ENCODE measurements at places on chromosomes 2 and 18.

DNA sequence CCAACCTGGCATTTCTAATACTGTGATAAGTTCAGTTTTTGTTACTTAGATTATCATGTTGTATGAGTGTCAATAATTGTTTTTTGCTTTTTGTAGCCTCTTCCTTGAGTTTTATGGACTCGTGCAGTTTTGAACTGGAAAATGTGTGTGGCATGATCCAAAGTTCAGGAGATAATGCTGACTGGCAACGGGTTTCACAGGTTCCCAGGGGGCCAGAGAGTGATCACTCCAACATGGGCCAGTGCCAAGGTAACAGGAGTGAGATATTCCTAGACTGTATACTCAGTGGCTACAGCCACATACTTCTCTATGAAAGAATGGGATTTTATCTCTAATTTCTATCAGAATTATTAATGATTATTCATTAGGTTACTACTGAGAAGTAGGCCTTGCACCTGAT is 18.2 kb downstream of the MEP1B start:
- H3K4me3 ChIP-seq, result no peak overlapping the region
- H3K27ac ChIP-seq, result no peak overlapping the region
- no peaks in the 10 kb centered on the region for H3K36me3 ChIP-seq
- H3K4me1 ChIP-seq, result peaks cover 4% of the 10 kb centered on the region

GRCh38 chr2:15736396-15737180 is 144.9 kb downstream of the DDX1 start:
- H3K36me3 ChIP-seq, result no peaks in the 10 kb centered on the region
- no peak overlapping the region for H3K4me3 ChIP-seq
- H3K27ac ChIP-seq, result peak overlapping the region; percentile 91
- DNase-seq, result no peak
- peaks cover 31% of the 10 kb centered on the region for H3K4me1 ChIP-seq

DNA sequence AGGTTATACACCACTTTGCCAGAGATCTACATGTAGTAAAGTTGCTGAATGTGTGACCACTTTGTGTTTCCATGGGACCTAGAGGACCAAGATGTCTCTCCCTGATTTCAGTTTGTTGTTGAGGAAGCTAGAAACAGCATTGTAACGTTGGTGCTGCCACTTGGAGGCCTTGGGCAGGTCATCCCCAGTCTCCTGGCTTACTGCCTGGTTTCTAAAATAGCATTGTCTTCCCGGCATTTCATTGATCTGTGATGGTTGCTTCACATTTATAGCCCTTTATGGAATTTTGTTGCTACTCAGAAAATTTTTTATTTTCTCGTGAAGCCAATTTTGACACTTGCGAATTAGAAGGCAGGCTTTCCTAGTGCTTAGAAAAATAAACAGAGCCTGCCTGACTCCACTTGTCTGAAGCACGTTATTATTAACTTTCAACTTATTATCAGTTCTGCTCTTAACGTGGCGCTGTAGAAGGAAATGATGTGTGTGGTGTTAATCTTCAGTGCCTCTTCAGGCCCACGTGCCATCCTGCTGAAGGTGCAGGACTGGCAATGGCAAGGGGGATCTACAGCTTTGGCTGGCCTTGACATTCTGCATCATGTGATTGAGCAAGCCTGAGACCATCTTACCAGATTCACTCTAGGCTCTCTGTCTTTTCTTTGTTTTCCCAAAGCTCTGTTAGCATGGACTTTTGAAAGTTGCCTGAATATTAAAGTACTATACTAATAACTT is 59.9 kb downstream of the INPP4A start:
- H3K27me3 ChIP-seq, result peaks cover 7% of the 10 kb centered on the region
- no peak overlapping the region for H3K27ac ChIP-seq
- no peak overlapping the region for H3K4me3 ChIP-seq
- peaks cover 34% of the 10 kb centered on the region for H3K4me1 ChIP-seq
- no peaks in the 10 kb centered on the region for H3K36me3 ChIP-seq

GRCh38 chr2:221370076-221370856 is 201.8 kb downstream of the EPHA4 start:
- no peaks in the 10 kb centered on the region for H3K27me3 ChIP-seq
- no peak for DNase-seq
- no peak overlapping the region for H3K4me3 ChIP-seq
- H3K27ac ChIP-seq, result no peak overlapping the region
- H3K36me3 ChIP-seq, result no peaks in the 10 kb centered on the region

GRCh38 chr2:145408980-145409379 is 889.1 kb upstream of the ZEB2 start:
- H3K36me3 ChIP-seq, result no peaks in the 10 kb centered on the region
- DNase-seq, result no peak
- H3K4me3 ChIP-seq, result no peak overlapping the region
- no peaks in the 10 kb centered on the region for H3K27me3 ChIP-seq
- H3K27ac ChIP-seq, result no peak overlapping the region

DNA sequence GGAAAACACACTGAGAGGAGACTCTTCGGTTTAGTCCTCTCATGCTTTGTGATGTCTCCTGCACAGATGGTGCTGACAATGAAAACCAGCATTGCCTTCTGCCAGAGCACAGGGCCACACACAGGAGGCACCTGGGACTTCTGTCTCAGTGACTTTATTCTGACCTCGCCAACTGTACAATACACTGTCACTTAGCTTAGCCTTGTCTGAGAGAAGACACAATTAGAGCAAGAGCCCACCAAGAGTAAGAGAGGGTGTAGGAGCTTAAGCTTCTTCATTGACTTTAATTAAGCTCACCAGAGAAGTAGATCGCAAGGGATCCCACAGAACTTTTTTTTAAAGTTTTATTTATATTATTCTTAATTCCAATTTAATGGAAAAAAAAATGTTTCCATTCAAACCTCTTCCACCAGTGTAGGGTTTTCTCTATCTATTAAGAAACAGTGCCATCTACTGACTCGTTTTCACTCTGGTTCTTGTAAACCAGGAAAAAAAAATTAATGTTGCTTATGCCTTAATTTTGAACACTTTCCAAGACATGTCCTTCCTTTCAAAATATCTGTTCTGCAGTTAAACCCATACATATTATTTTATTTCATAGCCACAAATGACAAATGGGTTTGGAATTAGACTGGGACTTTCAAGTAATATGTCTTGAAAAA is 42.4 kb upstream of the DDX18 start:
- DNase-seq, result peak; percentile 45
- no peak overlapping the region for H3K4me3 ChIP-seq
- H3K4me1 ChIP-seq, result peaks cover 7% of the 10 kb centered on the region
- no peaks in the 10 kb centered on the region for H3K36me3 ChIP-seq
- H3K27me3 ChIP-seq, result no peaks in the 10 kb centered on the region

GRCh38 chr18:74266161-74266560 is 25.6 kb downstream of the CYB5A start:
- no peaks in the 10 kb centered on the region for H3K27me3 ChIP-seq
- no peak overlapping the region for H3K4me3 ChIP-seq
- H3K36me3 ChIP-seq, result no peaks in the 10 kb centered on the region
- DNase-seq, result no peak
- peaks cover 22% of the 10 kb centered on the region for H3K4me1 ChIP-seq
- no peak overlapping the region for H3K27ac ChIP-seq

DNA sequence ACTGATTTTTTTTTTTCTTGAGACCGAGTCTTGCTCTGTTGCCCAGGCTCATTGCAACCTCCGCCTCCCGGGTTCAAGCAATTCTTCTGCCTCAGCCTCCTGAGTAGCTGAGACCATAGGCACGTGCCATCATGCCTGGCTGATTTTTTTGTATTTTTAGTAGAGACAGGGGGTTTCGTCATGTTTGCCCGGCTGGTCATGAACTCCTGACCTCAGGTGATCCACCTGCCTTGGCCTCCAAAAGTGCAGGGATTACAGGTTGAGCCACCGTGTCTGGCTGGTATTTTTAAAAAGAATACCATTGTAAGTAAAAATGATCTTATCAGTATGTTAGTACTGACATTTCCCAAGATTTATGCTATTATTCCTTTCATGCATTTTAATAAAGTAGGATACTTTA is 105.7 kb downstream of the PIEZO2 start:
- no peak overlapping the region for H3K27ac ChIP-seq
- no peak overlapping the region for H3K4me3 ChIP-seq
- H3K27me3 ChIP-seq, result no peaks in the 10 kb centered on the region
- H3K36me3 ChIP-seq, result no peaks in the 10 kb centered on the region
- no peaks in the 10 kb centered on the region for H3K4me1 ChIP-seq
- DNase-seq, result no peak

GRCh38 chr2:64586883-64587481 is 62.9 kb downstream of the AFTPH start:
- peaks cover 40% of the 10 kb centered on the region for H3K36me3 ChIP-seq
- no peak overlapping the region for H3K4me3 ChIP-seq
- no peak overlapping the region for H3K27ac ChIP-seq
- no peaks in the 10 kb centered on the region for H3K27me3 ChIP-seq
- DNase-seq, result peak; percentile 71

GRCh38 chr2:159557437-159558034 is 58.8 kb downstream of the BAZ2B start:
- H3K27me3 ChIP-seq, result no peaks in the 10 kb centered on the region
- no peak overlapping the region for H3K4me3 ChIP-seq
- peak overlapping the region; percentile 48 for H3K27ac ChIP-seq
- no peaks in the 10 kb centered on the region for H3K4me1 ChIP-seq
- DNase-seq, result peak; percentile 41
- no peaks in the 10 kb centered on the region for H3K36me3 ChIP-seq

- peaks cover 4% of the 10 kb centered on the region for H3K27me3 ChIP-seq
- H3K36me3 ChIP-seq, result peaks cover 2% of the 10 kb centered on the region
- no peak for DNase-seq
- H3K4me3 ChIP-seq, result no peak overlapping the region
- no peaks in the 10 kb centered on the region for H3K4me1 ChIP-seq
Measured at GRCh38 chr18:24136967-24137373, 1.9 kb upstream of the CABYR start.

- no peak overlapping the region for H3K27ac ChIP-seq
- DNase-seq, result no peak
- no peaks in the 10 kb centered on the region for H3K27me3 ChIP-seq
- peaks cover 3% of the 10 kb centered on the region for H3K4me1 ChIP-seq
Measured at GRCh38 chr2:43124687-43125057, 101.7 kb downstream of the ZFP36L2 start.

DNA sequence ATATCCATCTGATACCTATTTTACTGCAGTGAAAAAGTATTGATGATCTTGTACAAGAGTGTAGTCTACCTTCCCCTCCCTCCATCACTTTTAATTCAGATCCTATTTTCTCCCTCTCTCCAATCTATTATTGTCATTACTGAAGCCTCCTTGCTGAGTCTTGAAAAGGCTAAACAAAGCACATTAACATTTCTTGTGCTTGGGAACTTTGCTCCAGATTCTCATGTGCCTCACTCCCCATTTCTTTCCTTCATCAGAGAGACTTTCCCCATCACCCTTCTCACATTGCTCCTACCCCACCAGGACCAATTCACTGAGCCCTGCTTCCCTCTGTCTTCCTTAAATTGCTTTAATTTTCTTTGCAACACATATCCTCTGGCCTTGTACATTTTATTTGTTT is 736.2 kb upstream of the GCFC2 start:
- H3K4me1 ChIP-seq, result no peaks in the 10 kb centered on the region
- no peak for DNase-seq
- H3K27me3 ChIP-seq, result no peaks in the 10 kb centered on the region
- H3K27ac ChIP-seq, result no peak overlapping the region
- H3K4me3 ChIP-seq, result no peak overlapping the region
- H3K36me3 ChIP-seq, result no peaks in the 10 kb centered on the region

- DNase-seq, result peak; percentile 29
- H3K27ac ChIP-seq, result no peak overlapping the region
- no peaks in the 10 kb centered on the region for H3K36me3 ChIP-seq
- H3K4me3 ChIP-seq, result no peak overlapping the region
- H3K4me1 ChIP-seq, result no peaks in the 10 kb centered on the region
- H3K27me3 ChIP-seq, result no peaks in the 10 kb centered on the region
Measured at GRCh38 chr2:128396500-128396891, 77.8 kb upstream of the HS6ST1 start.

DNA sequence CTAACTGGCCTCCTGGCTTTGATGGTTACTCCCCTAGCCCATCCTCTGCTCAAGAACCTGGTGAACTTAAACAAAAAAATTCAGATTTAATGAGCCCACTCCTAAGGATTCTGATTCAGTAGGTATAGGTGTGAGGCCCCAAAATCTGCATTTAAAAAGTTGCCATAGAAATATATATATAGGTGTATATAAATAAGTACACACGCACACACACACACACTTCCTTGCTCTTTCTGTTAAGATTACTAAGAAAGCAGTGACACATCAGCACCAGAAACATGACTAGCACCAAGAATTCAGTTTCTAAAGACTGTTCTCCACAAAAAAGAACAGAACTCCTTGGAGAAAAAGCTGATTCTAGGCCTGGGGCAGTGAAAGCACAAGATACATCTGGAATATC is 17.8 kb downstream of the EML6 start:
- DNase-seq, result no peak
- H3K27me3 ChIP-seq, result no peaks in the 10 kb centered on the region
- no peak overlapping the region for H3K4me3 ChIP-seq
- no peaks in the 10 kb centered on the region for H3K36me3 ChIP-seq
- H3K27ac ChIP-seq, result no peak overlapping the region

GRCh38 chr18:5918205-5918858 is 23.0 kb upstream of the TMEM200C start:
- H3K4me1 ChIP-seq, result no peaks in the 10 kb centered on the region
- no peaks in the 10 kb centered on the region for H3K27me3 ChIP-seq
- H3K27ac ChIP-seq, result no peak overlapping the region
- no peaks in the 10 kb centered on the region for H3K36me3 ChIP-seq

DNA sequence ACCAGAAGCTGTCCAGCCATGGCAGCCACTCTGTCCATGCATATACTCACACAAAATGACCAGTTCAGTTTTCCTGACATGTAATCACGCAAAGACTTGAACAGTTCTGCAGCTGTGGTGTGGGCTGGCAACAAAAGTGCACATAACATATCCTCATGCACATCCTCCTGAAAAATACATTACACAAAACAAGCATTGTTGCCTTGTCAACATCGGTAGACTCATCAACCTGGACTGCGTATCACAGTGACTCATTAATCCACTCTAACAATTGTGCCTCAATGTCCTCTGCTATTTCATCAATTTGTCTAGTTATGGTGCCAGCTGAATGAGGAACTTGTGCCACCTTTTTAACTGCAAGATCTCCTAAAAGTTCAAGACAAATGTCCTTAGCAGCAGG is 19.5 kb downstream of the RBKS start:
- no peak overlapping the region for H3K27ac ChIP-seq
- H3K27me3 ChIP-seq, result no peaks in the 10 kb centered on the region
- no peaks in the 10 kb centered on the region for H3K36me3 ChIP-seq
- no peaks in the 10 kb centered on the region for H3K4me1 ChIP-seq
- no peak for DNase-seq

DNA sequence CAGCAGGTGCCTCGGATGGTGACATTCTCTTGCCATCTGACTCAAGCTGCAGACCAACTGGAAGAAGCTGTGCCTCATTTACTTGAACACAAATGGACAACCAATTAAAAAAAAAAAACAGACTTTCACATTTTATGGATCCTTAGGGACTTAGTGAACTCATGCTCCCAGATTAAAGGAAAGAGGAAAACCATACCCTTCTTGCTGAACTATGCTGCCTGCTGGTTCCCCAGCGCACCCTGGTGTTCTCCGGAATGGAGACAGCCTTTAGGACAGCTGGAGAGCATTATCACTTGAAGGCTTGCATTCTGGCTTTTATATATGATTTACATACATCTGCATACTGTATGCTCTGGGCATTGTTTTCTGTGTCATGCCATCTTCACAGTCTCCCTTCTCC is 370.7 kb downstream of the SLC4A3 start:
- no peak overlapping the region for H3K4me3 ChIP-seq
- no peaks in the 10 kb centered on the region for H3K36me3 ChIP-seq
- no peak for DNase-seq
- no peaks in the 10 kb centered on the region for H3K4me1 ChIP-seq
